ENCODE measurements at places on chromosomes 4 and X.
A peak's percentile ranks its signal among the peaks of the same experiment; 100 is the strongest.

GRCh38 chrX:53379747-53380146 lies 42.7 kb downstream of the SMC1A start:
- no peak for DNase-seq

- DNase-seq: no peak
Observed at GRCh38 chr4:5691491-5692132, 16.7 kb downstream of the EVC2 start.

- no peak for DNase-seq
Observed at GRCh38 chr4:40515398-40516293, 114.0 kb downstream of the RBM47 start.

DNA sequence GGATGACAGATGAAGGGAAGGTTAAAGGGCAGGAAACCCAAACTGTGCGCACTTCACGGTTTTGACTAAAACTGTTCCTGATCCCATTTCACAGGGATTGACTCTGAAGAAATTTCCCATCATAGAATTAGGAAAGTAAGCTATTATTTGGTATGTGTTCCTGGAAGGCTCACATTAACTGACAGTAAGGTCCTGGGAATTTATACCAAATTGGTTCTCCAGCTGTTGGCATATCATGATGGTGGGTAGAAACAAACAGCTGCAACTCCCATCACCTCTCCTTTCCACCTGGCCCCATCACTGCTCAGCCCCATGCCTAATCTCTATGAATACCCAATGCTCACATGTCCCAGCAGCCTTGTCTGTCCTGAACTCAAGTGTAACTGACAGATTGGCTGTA lies 121.2 kb downstream of the GPC3 start:
- DNase-seq: no peak

- DNase-seq: no peak
Observed at GRCh38 chr4:175306436-175306835, 388.3 kb downstream of the ADAM29 start.

- DNase-seq: no peak
Observed at GRCh38 chr4:8515316-8516060, 64.7 kb upstream of the GPR78 start.

DNA sequence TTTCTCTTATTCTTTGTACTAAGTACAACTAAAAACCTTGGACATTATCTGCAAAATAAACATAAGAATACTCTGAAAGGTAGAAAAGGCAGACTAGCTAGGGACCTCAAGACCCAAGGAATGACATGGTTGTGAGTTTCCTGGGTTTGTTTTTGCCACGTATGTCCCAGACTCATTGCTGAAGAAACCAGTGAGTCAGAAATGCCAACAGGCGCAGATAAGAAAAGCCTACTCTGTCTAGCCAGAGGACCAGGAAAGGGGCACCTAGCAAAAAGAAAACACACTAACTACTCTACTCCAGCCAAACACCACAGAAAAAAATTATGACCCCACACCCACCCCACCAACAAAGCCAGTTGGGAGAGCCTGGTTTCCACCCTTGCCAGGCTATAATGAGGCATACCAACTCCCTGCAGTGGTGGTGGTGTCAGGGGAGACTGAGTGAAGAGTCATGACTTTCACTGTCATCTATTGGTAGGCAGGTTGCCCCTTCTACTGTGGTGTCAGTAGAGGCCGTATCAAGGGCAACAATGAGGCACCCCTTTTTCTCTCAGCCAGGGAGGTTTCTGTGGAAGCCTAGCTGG lies 10.9 kb downstream of the MTMR1 start:
- DNase-seq: no peak

- no peak for DNase-seq
Observed at GRCh38 chr4:30460818-30461217, 259.4 kb upstream of the PCDH7 start.

DNA sequence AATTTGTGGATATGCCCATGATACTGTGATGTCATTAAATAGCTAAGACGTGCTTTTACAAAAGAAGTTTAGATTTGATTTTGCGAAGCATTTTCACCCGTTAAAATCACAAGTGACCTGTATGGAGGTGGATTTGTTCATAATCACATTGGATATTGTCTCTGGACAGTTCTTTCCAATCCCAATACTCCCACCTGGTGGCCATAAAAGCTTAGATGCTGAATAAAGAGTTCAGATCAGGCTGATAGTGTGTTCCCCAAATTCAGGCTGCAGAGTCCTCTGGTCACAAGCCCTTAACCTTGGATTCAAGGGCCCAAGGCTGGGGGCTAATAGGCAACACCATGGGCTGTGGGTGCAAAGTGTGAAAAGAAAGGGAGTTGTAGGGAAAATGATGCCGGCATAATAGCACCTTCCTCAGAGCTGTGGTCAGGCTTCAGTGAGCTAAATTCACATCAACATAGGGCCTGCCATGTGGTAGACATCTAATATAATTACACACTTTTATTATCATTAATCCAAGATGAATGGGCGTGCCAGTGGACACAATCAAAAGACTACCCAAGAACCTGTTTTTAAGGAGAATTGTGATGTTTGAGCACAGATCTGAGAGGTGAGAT lies 28.1 kb downstream of the SMIM43 start:
- no peak for DNase-seq

DNA sequence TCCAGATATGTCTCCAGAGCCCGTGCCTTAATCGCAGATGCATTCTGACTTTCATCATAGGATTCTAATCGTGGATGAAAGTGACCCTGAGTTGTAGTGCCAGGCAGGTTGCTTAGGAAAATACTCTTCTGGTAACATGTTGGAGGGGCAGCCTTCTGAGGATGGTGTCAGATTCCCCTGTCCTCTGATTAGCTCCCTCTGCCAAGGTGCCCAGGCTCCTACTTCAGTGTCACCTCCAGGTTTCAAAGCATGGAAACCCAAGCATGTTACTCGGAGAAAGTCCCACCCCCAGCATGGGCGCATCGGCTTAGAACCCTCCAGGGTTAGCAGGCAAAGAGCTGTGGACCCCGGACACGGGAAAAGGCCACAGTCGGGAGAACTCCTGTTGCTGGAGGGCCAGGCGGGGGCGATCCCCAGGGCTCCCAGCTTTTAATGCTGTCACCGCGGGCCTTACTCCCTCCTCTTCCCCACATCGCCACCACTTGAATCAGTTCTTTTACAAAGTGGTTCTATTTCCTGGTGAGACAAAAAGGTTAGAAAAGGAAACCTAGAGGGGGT lies 44.5 kb downstream of the TRIM2 start:
- no peak for DNase-seq

DNA sequence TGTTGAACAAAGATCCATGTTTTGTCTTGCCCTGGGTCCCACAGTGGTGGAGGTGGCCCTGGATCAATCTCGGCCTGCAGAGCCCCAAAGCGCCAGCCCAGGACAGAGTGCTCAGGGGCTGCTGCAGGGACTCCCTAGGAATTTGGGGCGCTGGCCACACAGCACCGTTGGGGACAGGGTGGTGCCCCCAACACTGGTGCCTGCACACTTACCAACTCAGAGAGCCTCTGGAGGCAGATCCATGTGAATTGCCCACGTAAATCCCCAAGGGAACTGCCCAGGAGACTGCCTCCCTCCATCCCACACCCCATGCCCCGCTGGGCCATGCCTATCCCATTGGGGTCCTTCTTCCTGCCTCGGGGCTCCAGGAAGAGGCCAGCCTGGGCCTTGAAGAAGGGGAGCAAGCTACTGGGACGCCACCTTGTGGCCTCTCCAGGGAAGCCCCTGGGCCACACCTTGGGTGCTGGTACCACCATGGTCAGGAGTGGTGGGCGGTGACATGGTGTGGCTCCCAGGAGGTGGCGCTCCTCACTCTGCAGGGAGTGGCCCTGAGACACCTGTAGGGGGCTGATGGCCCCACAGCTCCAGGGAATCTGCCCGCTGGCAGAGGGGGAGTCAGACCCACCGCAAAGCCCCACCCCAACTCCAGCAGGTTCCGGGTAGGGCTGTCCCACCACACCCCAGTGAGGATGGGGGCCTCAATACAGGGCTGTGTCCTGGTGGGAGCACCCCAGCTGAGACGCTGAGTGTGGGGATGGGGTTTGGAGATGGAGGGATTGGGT lies 22.8 kb downstream of the CFAP99 start:
- peak; percentile 57 for DNase-seq

DNA sequence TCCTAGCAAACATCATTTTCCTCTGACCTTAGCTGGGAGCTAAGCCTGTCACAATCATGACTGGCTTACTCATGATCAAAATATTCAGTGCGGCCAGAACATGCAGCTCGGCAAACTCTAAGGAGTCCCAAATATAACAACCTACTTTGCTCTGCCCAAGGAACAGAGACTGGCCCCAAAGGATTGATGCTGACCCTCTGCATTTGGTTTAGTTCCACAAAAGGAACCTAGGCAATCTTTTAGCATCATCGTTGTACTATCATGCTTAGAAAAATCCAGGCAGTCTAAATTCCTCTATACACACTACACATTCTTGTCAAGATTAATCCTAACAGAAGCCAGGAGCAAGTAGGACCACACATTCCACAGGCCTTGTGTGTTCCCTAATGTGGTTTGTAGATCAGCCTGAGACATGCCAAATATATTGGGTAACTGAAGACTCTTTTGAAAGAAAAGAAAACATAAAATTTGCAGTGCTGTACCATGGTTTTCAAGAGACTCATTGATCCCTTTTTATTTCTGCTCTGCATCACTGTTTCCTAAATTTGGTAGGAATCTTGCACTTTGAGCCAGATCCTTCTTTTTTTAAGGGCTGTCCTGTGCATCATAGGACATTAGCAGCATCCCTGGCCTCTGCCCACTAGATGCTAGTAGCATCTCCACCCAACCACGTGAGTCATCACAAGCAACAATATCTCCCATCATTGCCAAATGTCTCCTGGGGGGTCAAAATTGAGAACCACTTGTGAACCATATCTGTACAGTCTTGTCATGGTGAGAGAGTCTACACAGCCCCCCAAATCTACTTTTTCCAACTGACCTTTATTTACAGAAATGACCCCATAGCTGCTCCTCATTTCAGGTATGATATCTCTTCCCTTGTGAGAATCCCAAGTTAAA lies 17.6 kb upstream of the CC2D2A start:
- DNase-seq: no peak

DNA sequence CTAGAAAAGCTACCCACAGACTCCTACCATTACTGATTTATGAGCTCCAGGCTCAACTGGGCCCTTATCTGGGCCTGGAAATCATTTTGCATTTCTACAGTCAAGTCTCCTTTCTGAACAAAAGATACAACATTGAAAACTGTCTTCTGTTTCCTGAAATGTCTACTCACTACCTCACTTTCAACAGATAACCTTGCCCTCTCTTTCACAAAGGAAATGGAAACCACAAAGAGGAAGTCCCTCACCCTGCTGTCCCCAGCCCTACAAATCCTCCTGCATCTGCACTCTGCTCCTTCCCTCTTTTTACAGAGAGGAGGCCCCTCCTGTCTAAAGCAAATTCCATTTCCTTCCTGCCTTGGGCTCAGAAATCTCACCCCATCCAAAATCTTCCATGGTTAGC lies 24.8 kb upstream of the CYBB start:
- DNase-seq: no peak

GRCh38 chrX:97846718-97847237 lies 963.1 kb downstream of the RPA4 start:
- no peak for DNase-seq

DNA sequence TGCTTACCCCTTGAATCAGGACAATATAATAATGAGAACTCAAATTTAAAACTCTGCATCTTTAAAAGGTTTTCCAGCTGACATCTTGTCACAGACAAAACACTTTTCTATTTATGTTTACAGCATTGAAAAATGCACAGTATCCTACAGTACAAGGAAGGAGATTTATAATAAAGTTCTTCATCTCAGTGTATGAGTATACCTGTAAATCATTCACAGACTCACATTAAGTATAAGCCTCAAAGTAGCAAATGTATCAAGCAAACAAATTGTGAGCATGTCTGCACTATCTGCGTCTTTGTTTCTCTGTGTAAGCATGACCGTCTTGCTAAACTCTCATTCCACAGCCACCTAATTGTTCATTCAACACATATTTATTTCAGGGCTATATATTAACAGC lies 52.8 kb downstream of the PPP1R2C start:
- DNase-seq: no peak

GRCh38 chr4:73028621-73029020 lies 40.9 kb downstream of the COX18 start:
- no peak for DNase-seq

- no peak for DNase-seq
Observed at GRCh38 chr4:93065790-93066189, 762.0 kb downstream of the GRID2 start.

DNA sequence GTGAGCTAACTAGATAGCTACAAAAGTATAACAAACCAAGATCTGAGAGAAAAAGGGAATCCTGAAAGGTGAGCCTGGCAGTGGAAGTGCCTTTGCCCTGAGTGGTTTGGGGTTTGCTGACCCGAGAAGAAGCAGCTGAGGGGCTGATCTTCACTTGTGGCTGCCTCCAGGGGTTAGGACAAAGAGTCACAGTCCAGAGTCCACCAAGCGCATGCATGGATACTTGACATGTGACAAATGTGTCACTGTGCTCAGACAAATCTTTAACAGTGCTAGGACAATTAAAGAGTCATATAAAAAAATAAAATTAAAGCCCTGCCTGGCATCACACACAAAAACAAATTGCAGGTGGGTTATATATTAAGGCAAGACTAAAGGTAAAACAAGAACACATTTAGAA lies 26.4 kb downstream of the HMGB3 start:
- DNase-seq: no peak

DNA sequence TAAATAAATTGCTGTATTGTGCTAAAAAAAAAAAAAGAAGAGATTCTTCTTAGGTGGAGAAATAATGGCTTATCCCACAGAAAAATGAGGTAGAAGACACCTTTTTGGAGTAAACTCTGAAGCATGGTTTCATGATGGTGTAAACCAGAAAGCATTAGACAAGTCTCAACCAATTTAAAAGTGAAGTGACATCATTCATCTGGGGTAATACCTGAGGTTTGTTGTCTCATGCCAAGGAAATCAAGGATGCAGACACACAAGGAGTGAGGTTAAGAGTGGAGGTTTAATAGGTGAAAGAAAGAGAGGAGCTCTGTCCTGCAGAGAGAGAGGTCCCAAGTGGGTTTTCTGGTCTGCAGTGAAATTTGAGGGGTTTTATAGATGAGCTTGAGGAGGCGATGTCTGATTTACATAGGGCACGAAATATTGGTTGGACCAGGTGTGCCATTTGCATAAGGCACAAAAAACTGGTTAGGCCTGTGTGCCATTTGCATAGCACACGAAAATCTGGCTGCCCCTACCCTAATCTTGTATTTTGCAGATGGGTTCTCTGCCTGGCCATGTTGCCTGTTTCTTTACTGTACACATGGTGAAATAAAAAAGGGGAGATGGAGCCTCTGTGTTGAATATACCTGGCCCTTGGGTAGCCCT lies 25.0 kb upstream of the CWH43 start:
- DNase-seq: no peak

- no peak for DNase-seq
Observed at GRCh38 chrX:149152941-149153340, 352.2 kb downstream of the IDS start.

GRCh38 chrX:30955687-30956086 lies 66.6 kb upstream of the TAB3 start:
- DNase-seq: no peak

GRCh38 chr4:185587427-185588161 lies 52.3 kb upstream of the PDLIM3 start:
- DNase-seq: peak; percentile 72

DNA sequence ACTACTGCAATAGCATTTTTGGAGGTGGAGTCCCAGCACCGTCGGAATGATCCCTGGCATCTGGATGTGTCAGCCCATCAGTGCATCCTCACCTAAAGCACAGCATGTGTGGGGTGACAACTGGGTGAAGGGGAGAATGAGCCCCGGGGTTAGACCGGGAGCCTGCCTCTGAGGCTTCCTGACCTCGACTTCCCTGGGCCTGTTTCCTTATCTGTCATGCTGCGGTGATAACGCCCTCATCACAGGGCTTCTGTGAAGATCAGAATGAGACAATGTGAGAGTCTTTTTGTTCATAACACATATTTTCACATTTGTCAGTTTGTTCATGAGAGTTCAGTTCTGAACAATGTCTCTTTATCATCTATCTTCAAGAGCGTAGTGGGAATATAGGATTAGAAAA lies 31.1 kb upstream of the PDLIM3 start:
- no peak for DNase-seq

Measured in T-cell (primary cell).